ENCODE measurements at places on chromosomes 2 and 18.
A peak's percentile ranks its signal among the peaks of the same experiment; 100 is the strongest.

DNA sequence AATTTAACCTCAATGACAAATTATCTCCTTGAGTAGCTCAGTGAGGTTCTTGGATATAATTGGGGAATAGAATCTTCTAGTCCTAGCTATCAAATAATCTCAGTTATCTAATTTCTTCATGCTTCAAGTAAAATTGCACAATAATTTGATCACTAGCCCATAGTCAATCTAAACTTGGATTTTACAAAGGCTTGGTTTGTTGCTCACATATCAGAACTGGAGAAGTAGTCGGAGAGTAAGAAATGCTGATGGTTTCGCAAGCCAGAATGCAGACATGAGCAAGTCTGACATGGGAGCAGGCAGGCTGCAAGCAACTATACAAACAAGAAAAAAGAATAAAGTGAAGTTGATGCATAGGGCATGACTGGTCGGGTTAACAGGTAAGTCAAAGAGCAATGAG lies 11.7 kb upstream of the PDE11A start:
- DNase-seq = no peak

DNA sequence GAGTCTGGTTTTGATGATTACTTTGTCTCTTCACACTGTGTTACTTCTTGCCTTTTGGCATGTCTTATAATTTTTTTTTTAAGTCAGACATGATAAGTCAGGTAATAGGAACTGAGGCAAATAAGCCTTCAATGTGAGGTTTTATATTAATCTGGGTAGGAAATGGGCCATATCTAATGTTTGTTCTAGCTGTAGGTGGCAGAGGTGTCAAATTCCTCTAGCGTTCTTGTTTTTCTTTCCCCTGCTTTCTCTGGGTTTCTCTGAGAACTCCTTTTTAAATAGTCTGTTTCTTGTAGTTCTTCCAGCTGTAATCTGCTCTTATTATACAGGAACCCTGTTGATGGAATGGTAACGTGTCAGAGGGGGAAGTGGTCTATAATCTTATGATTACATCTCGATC lies 5.7 kb downstream of the SP140 start:
- DNase-seq = no peak

DNA sequence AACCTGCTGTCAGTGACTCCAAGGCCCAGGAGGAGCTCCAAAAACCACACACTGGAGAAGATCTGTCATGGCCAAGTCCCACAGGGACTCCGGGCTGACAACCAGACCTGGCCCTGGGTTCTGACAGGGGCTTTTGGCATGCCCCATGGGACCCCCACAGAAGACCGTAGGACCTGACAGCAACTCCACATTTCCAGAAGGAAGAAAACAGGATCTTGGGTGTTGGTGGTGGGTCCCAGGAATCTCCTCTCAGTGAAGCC lies 275.9 kb upstream of the HS6ST1 start:
- DNase-seq = no peak

GRCh38 chr18:54359233-54359632 lies 1.5 kb downstream of the C18orf54 start:
- no peak for DNase-seq

- DNase-seq = peak; percentile 75
These were observed 5.4 kb upstream of the SALL3 start for GRCh38 chr18:78974115-78974761.

- DNase-seq = no peak
These were observed 52.6 kb downstream of the COL6A3 start for GRCh38 chr2:237361194-237362004.

- DNase-seq = no peak
These were observed 181.9 kb downstream of the PTPRM start for GRCh38 chr18:7749008-7749405.

DNA sequence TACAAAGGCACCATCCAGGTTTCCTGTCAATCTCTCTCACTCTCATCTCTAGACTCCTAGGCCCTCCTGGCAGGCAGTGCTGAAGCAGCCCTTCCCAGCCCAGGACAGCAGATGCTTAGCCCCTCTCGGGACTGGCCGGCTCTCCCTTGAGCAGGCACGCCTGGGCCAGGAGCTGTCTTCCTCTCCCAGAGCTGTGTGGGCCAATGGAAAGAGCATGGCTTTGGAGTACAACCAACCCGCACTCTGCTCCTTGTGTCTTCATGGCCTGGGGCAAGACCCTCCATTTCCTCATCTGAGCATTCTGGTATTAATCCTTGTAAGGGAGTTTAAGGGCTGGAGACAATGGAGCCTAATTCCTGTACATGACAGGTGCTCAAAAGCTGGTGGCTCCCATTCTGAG lies 97.2 kb downstream of the CAPN13 start:
- DNase-seq = no peak

DNA sequence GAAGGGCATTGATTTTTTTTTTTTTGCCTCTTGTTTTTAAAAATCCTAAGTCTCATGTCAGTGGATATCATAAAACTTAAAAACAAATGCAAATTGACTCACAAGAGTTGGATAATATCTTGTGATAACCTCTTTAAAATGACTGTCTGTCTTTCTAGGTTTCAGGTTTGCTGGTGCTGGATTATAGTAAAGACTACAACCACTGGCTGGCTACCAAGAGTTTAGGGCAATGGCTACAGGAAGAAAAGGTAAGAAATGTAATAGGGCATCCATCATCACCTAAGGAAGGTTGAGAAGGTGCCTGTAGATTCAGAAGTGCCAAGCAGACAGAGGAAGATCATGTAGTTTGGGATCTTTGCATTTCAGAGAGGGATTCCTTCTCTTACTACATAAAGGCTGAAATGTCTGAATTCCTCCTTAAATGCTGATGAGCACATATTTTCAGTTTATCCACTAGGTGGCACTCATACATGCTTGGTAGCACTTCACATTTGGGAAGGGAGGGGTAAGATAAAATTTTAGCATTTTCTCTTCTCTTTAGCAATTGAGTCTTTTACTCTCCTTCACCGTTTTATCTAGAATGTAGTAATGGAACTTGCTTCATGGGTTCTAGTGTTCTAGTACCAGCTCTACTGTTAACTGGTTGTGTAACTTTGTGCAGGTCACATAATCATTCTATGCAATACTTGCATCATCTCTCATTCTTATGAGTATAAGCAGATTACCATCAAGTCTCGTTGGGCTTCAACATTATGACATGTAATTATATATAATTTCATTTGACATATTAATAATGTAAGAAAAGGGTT lies 21.1 kb downstream of the CPS1 start:
- no peak for DNase-seq

DNA sequence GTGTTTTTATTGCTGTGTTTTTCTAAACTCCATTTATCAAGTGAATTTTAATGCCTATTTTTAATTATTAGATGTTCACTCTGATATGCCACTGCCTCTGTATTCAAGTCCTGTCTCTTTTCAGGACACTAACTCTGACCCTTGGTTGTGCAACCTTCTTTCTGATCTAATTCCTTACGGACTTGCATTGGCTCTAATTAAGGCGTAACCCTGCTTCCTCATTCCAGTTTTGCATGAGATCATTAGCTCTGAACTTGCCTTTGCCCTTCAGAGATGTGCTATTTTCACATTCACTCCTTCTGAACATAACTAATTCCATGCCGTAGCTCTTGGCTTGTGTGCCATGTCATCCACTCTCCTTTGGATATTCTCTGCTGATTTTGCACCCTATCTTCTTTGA lies 162.5 kb upstream of the TMEFF2 start:
- DNase-seq = no peak

DNA sequence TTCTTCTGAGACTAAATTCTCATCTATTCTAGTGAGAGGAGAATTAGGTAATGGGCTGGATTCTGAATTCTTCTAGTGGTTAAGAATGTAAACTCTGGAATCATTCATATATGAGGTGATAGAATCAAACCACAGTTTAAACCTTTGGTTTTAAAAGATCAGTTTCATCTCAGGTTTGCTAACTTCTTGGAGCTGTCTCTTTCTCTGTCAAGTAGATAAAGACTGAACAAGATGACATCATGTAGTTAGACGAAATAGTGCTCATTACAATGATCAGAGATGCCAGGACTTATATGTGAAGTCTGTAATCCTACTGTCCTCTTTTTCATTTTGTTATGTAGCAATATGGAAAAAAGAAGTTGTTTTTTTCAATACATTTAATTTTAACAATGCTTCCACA lies 4.9 kb downstream of the CEBPZOS start:
- no peak for DNase-seq

DNA sequence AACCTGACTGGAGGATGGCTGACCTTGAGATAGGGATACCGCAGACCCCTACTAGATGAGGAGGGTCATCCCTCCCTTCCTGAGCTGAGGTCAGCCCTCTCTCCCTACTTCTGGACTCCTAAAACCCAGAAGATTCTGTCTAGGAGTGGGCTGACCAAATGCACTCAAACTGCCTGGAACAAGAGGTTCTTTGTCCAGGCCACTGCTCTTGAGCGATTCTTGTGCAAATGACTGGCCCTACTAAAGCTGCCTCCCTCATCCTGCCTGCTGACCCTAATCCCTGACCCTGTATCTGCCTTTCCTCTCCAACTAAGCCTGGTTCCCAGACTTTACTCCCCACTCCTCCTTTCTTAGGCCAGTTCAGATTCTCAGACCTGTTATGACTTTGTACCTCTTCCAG lies 56.2 kb downstream of the EFR3B start:
- DNase-seq = no peak

DNA sequence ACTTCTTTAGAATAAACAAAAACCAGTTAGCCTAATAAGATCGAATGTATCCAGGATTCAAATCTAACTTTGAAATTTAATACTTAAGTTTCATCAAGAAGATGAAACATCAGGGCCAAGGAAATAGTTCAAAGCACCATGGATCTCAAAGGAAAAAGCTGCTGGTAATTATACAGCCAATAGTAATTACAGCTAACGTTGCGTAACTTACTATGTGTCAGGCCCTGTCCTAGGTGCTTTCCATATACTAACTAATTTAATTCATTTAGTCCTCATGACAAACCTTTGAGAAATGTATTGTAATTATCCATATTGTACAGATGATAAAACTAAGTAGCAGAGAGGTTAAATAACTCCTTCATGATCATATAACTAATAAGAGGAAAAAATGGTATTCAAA lies 598.6 kb downstream of the NYAP2 start:
- DNase-seq = no peak

- no peak for DNase-seq
These were observed 2.2 kb upstream of the SERTAD2 start for GRCh38 chr2:64655873-64656272.

GRCh38 chr2:45323344-45323743 lies 287.7 kb downstream of the SRBD1 start:
- no peak for DNase-seq

DNA sequence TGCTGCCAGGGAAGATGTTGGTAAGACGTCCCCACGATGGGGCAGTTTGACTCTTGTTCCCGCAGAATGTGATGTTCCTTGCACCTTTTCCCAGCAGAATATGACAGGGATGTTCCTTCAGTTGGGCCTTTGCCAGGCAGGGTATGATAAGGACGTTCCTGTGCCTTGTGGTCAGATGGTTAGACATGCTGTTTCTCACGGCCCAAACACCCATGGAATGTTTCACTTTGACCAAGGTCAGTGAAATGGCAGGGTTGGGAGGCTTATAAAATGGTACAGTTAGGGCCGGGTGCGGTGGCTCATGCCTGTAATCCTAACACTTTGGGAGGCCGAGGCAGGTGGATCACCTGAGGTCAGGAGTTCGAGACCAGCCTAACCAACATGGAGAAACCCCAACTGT lies 40.3 kb upstream of the YPEL5 start:
- peak; percentile 39 for DNase-seq
